ENCODE measurements at places on chromosomes 6 and 20.

DNA sequence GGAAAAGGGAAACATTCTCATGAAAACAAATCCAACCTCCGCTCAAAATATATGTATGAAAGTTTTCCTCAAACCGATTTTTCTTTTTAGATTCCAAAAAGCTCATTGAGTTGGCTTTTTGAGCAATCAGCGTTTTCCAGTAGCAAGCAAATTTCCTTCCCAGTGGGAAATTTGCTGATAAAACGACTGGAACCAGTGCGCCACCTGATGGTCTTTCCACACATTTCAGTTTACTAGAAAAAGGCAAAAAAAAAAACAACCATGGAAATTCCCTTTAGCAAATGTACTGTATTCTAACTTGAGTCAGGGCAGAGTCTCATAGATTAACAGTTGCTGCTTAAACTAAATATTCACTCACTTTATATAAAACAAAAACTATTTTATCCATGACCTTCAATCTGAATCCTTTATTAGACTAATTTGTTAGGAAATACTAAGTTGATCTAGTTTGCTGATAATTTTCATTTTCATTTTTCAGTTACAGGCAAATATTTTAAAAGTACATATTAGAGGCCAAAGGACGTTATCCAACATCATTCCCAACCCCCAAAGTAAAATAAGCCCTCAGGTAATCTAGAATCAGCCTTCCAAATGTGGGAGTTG lies 271.5 kb downstream of the FOXA2 start:
- peak; percentile 4 for DNase-seq

DNA sequence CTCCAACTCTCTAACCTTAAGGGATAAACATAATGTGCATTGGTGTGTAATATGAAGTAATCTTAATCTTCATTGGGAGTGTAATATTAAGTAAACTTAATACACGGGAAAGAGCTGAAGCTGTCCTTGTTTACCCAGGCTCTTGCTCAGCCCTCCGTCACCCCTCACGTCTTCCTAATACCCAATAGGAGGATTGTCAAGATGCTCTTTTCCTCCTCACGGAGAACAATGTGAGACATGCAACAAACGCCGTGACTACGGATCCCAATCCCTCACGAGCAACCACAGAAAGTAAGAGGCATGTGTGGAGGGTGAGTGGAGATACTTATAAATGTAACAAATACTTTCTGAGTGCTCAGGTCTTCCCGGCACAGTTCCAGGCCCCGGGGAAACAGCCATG lies 11.0 kb downstream of the KIF16B start:
- DNase-seq, result no peak

DNA sequence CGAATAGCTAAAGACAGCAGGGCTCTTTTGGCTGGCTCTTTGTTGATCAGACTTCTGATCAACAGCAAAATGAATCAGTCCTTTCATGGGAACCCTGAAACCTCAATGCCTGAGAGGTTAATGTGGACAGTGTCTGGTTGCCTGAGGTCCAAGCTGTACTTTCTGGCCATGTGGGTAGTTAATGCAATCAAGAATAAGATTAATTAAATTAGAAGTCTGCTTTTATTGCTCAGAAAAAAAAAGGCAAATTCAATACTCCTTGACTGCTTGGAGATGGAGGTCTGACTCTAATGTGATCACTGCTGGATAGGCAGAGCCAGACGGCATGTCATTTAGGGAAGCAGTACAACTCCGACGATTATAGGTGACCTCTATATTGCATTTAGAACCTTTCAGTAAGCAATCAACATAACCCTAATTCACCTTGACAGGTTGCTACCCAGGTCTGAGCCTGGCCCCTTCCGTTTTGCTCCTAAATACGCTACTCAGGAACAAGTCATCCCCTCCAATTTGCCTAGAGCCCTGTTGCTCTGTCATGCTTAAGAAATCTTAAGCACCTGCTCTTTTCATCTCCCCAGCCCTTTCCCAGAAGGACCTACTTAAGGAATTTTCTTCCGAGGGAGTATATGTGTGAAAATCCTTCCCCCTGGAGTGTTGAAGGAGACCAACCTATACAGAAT lies 370.0 kb upstream of the SPTLC3 start:
- no peak for DNase-seq

DNA sequence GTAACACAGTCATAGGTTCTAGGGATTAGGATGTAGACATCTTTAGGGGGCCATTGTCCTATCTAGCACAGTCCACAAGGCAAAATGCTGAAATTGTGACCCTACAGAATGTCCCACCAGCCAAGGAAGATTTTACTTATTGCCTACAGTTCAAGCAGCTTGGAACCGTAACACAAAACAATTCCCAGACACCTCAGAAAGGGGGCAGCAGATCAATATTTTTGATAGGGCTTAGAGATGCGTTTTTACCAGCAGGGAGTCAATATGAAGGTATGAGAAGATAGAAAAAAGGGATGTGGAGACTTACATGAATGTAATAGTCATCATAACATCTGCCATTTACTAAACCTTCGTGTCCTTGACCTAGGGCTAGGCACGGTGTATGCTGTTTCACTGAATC lies 81.0 kb downstream of the TMEM170B start:
- DNase-seq, result no peak

DNA sequence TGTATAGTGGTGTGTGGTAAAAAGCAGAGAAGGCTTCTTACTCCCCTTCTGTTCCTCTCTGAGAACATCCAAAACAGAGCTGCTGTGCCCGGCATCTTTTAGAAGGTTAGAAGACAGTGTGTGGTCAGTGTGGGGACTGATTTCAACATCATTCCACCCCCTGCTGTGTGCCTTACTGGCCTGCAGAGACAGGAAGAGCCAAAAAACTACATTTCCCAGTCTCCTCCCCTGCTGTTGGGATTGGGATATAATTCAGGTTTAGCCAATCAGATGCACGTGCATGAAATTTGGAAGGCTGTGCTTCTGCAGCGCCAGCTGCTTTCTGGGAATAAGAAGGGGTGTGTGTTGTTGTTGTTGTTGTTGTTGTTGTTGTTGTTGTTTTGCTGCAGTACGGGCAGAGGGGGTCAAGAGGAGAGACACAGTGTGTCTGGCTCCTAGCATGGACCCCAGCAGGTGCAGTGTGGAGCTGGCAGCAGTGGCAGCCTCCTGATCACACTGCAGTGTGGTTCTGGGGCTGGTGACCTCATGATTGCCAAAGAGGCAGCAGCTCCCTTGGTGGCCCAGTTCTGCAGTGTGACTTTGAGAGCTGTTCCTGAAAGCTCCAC lies 74.7 kb downstream of the MRPL14 start:
- no peak for DNase-seq

DNA sequence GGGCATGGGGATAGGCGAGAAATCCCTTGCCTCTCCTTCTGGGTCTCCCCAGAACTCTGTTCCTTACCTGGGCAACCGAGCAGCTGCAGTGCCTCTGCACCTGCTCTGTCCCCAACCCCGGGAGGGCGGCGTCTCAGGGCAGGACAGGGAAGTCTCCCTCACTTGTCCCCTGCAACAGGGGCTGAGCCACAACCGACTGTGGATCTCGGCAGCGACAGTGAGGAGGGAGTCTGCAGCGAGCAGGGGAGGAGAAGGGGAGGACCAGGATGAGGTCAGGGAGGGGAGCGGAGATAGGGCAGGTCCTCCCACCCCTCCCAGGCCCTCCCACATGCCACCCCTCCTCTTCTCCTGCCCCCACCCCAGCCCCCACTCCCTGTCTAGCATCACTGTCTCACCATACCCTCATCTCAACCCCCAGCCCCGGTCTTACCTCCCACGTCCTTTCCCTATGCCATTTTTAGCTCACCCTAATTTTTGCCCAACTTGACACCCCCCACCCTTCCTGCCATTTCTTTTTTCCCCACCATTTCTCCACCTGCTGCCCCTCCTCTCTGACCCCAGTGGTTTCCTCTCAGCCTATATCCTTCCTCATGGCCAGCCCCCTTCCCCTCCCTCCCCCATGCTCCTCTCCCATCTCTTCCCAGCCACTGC lies at the start of gene TNXB:
Gene TNXB (minus strand): TSS at position 225 of the 651 bp plus-strand sequence. CDS start 11,140 bp downstream, outside the sequence.
- DNase-seq, result no peak

DNA sequence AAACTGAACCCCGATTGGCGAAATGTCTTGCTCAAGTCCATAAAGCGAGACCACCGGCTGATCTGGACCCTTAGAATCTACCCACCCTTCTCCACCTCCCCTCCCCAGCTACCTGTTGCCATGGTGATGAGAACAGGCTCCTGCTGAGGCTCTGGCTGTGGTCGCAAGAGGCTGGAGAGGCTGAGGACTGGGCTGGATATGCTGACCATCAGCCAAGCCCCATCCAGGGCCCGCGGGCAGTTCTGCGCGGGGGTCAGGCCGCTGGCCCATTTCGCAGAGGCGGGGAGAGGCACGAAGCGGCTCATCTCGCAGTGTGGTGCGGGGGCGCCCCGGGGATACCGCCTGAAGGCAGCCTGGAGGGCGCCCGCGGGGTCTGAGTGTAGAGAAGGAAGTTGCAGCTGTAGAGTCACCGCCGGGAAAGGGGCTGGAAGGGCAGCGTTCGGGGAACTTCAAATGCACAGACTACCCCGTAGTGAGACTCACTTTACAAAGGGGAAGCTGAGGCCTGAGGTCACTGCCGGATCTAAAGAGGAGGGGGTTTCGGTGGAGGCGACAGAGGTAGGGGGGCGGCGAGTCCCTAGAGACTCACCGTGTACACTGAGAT lies 671 bp downstream of the TAPBP start:
- DNase-seq, result no peak

GRCh38 chr6:139857143-139857542 lies 482.7 kb upstream of the CITED2 start:
- no peak for DNase-seq

- no peak for DNase-seq
Observed at GRCh38 chr6:119628691-119629594, 279.4 kb upstream of the MAN1A1 start.

Data from AG04450 (cell line).